Esophagus squamous epithelium (tissue), 5 donors: ENCODE measurements at places on chromosomes 11 and 22.

DNA sequence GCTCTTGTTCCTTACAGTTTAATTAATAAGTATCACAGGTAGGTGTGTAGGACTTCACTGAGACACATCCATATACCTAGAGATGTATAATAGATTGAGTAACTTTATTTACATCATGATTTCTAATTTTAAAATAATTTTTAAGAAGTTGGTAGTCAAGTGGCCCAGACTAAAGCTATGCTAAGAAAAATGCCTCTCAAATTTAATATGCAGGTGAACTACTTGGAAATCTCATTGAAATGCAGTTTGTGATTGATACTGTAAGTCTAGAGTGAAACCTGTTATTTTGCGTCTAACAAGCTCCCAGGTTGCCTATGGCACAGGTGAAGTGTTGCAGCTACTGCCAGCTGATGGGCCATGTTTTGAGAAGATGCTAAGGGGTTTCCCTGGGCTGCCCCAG is at the start of gene OOSP4B:
Gene OOSP4B, plus strand, starts transcription at position 301 of the 400 bp plus-strand sequence.
- no peak for DNase-seq

GRCh38 chr11:79098146-79098545 is 342.7 kb downstream of the TENM4 start:
- DNase-seq: no peak

DNA sequence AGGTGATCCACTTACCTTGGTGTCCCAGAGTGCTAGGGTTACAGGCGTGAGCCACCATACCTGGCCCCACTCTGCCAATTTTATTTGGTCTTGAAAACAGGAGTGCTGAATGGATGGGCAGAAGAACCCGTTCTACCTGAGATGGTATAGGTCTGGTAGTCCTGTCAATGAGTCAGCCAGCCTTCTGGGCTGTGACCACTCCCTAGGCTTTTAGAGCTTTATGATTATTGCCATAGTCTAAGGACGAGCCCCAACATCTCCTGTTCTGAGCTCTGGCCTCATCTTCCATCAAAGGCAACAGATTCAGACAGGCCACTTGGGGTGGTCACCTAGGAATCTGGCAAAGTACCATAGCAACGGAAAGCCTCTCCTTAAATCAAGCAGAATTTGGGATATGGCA is 11.5 kb downstream of the ZDHHC5 start:
- no peak for DNase-seq

DNA sequence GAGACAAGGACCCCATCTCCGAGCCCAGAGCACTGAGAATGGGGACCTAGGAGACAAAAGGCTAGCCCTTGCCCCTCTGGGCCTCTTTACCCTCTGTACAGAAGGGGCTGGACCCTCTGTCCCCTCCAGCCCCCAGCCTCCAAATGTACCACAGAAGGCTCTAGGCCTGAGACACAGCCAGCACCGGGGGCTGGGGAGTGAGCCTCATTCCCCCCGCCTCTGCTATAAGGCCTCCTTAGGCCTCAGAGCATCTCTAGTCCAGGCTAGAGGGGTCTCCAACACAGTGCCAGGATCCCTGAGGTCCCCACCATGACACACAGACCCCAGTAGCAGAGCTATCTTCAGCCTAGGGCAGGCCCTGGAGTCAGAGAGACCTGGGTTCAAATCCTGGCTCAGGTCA is 4.8 kb downstream of the SMTN start:
- DNase-seq: no peak

GRCh38 chr11:85821636-85822035 is 10.7 kb upstream of the SYTL2 start:
- DNase-seq: no peak

DNA sequence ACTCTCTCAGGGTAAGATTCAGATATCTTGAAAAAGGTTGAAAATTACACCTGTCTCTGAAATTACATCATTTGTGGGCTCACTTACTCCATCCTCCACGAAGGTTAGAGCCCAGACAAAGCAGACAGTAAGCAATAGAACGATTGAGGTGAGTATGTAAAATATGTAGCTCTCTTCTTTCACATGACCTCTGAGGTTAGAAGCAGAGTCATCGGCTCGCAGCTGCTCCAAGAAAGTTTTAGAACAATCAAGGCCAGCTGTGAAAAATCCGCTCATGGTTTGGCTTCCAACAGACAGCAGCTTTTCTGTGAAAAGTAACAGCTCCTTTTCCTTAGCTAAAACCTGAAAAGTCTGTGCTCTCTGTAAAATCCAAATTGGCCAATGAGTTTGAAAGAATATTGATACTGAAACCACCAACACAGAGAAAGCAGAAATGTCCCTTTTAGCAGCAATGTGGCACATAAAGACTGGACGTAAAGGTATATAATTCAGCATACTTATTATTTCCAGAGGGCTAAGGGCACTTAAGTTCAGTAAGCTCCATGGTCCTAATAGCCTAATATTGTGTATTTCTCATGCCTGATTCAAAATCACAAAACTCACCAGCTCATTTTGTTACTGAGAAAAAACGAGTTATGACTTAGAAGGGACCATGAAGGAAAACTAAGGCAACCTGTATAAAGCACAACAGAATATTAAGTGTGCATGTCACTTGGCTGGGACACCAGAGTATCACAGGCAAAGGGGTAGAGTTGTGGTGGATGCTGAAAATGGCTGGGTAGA is 78.2 kb downstream of the FAM76B start:
- DNase-seq: no peak

- DNase-seq: no peak
Observed at GRCh38 chr11:31780078-31780477, 31.0 kb downstream of the PAX6 start.

DNA sequence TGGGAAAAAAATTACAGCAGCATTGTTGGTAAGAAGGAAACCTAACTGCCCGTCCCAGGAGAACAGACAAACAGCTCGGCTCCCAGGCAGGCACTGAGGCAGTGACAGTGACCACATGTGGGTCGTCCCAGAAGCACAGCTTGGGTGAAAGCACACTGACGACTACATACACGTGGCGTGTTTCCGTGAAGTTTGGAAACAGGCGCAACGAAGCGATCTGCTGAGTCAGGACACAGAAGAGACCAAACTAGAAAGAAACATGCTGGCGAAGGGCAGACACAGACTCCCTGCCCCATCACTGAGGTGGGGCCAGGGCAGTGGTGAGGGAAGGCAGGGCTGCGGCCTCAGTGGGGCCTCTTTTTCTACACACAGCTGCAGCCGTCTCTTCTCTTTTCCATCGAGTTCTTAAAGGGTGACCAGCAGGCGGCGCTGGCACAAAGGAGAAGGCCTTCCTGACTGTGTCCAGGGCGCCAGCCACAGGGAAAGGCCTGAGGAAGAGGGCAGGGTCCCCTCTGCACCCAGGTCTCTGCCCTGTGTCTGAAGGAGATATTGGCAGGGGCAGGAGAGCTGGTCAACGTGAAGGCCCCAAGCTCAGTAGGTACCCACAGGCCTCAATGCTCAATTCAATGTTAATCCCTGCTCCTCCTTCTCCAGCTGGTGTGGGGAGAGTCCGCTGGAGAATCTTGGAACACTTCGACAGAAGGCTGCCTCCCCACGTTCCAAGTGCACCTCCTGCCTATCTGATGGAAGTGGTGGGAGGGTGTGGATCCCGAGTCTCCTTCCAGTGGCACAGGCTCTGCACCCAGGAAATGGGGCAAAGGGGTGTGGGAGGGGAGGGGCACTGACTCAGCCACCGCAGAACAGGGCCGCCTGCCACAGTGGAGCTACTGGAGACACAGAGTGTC is 19.9 kb downstream of the CARS1 start:
- DNase-seq: no peak

DNA sequence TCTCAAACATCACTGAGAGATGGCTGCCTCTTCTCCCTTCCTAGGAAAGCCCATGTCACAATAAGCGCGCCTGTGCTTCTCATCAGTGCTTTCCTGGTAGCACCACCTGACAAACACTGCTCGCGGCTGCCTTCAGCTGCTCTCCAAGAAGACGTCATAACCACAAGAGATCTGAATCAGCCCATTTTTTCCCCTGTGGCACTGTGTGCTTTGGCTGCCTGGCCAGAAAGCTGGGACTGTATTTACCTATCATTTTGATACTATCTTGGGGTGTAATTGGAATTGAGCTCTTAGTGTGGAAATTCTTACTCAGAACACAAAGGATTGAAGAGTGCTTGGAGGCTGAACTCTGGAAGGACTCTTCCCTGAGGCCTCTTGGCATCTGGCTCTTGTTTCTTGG is 50.3 kb upstream of the EHF start:
- no peak for DNase-seq

GRCh38 chr11:46389450-46390330 is 1.9 kb downstream of the CHRM4 start:
- no peak for DNase-seq

- no peak for DNase-seq
Observed at GRCh38 chr11:105696000-105696399, 86.1 kb downstream of the GRIA4 start.

GRCh38 chr11:74538680-74539079 is 45.2 kb upstream of the LIPT2 start:
- DNase-seq: no peak

GRCh38 chr11:111515591-111515990 is 1.0 kb downstream of the HOATZ start:
- DNase-seq: no peak

- no peak for DNase-seq
Observed at GRCh38 chr11:116853461-116854073, 16.1 kb upstream of the APOA1 start.

DNA sequence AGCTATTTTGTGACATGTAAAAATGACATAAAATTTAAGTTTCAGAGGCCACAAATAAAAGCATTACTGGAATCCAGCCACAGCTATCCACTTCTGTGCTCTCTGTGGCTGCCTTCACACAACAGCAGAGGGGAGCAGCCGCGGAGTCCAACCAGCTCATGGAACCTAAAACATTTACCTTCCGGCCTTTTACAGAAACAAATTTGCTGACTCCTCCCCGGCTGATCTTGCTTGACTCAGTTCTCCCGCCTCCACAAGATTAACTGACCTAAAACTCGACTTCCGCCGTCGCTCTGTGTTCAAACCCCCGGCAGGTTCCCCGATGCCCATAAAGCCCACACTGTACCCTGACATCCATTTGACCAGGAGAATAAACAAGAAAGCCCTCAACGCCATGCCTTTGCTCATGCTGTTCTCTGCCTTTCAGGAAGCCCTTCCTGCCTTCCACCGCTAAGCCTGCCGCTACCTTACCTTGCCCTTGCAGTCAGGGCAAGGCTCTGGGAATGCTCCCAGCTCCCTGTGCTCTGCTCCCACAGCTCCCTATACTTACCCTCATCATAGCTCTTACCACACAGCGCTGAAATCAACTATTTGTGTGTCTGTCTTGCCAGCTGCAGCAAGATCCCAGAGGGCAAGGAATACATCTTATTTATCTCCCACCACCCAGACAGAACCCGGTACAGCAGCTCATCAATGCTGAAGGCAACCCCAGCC is 35.4 kb downstream of the MICAL3 start:
- no peak for DNase-seq

DNA sequence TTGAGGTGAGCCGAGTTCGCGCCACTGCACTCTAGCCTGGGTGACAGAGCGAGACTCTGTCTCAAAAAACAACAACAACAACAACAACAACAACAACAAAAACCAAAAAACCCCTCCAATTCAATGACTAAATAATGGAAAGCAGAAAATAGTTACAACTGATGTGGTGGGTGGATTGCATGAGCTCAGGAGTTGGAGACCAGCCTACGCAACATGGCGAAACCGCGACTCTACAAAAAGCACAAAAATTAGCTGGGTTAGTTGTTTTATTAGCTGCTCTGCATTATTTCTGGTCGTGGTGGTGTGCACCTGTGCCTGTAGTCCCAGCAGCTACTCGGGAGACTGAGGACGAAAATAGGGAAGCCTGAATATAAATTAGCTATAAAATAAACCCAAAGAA is 2.6 kb upstream of the PATL1 start:
- DNase-seq: no peak

DNA sequence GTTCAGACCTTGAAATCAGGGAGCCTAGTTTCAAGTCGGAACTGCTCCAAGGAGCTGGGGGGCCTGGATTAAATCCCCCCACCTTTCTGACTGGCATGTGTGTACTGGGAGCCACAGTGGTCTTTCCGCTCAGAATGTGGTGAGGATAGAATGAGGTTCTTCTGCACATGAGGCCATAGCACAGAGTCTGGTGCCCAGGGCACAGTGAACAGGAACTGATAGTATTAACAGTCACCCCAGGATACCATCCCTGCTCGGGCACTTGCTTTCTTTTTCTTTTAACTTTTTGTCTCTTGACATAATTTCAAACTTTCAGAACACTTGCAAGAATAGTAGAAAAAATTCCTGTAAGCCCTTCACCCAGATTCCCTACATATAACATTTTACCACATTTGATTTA is 28.8 kb downstream of the LMO1 start:
- no peak for DNase-seq

- DNase-seq: no peak
Observed at GRCh38 chr11:28618416-28618815, 510.2 kb downstream of the METTL15 start.

- no peak for DNase-seq
Observed at GRCh38 chr11:88779577-88779976, 286.2 kb downstream of the GRM5 start.

DNA sequence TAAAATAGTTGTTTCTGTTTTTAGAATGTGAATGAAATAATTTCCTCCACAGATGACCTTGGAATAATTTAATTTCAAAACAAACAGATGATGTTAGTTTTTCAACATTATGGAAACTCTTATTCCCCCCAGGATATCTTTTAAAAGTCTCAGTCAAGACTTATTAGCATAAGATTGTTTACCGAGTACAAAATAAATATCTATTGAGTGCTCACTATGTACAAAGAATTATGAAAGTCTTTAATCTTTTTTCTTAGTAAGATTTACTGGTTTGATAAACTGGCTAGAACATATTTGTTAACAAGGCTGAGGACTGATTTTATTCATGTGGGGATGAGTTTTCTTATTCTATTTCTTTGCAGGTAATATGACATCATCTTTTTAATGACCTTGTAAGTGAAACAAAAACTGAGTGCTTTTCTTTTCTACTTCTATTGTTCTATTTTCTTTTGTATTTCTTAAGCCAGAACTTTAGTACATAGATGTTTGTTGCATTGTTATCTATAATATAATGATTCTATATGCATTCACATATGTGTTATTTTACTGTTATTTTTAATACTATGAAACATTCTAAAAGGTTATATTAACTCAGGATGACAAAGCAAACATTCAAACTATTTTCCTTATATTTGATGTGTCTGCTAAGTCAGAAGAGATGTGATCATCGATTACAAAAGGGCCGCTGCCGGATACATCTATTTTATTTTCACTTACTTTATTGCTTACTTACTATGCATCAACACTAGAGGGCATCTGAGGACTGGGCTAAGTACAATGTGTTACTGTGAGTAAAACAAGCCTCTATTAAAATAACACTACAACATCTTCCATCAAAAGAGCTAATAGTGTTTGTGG is 111.0 kb upstream of the ARHGAP42 start:
- DNase-seq: no peak

DNA sequence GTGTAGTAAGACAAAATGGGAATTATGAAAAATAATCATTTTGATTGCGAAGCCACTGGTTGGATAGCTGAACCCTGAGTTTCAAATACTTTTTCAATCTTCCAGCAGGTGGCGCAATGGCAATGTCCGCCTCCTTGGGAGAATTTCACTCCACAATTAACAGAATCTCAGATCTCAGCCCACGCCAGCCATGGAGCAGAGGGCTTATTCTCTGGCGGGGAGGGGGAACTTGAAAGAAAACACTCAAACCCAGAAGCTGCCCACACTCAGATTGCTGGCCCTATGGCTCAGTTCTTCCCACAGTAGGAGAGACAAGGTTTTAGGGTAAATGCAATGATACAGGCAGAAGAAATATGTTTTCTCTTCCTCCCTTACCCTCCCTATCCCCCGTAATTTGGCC is 38.7 kb upstream of the RCN1 start:
- DNase-seq: no peak
